CD8-positive, alpha-beta memory T cell (primary cell): ENCODE measurements at places on chromosomes 1 and 21.

DNA sequence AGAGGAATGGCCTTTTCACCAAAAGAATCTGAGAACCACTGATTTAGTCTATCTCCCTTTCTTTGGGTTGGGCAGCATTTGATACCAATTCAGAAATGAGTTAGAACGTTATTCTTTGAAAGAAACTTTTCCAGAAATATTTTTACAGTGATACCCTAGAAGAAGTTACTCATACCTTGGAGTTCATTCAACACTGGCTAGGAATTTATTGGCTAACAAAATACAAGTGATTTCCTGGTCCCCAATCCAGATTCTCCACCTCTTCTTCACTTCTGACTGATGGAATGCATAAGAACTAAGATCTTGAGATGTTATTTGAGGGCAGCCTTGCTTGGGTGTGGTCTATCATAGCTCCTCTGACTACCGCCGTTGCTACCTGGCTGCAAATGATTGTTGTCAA, 9.4 kb downstream of the C1orf162 start:
- no peak for DNase-seq

DNA sequence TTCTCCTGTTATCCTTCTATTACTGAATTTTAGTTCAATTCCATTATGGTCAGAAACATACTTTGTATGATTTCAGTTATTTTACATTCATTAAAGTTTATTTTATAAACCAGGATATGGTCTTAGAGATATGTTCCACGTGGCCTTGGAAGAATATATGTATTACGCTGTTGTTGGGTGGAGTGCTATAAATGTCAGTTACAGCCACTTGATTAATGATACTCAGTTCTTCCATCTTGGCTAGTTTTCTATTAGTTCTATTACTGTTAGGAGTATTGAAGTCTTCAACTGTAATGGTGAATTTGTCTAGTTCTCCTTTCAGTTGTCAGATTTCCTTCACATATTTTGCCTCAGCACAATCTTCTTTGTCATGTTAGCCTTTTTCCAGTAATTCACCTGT, 26.7 kb downstream of the CCSAP start:
- no peak for DNase-seq

DNA sequence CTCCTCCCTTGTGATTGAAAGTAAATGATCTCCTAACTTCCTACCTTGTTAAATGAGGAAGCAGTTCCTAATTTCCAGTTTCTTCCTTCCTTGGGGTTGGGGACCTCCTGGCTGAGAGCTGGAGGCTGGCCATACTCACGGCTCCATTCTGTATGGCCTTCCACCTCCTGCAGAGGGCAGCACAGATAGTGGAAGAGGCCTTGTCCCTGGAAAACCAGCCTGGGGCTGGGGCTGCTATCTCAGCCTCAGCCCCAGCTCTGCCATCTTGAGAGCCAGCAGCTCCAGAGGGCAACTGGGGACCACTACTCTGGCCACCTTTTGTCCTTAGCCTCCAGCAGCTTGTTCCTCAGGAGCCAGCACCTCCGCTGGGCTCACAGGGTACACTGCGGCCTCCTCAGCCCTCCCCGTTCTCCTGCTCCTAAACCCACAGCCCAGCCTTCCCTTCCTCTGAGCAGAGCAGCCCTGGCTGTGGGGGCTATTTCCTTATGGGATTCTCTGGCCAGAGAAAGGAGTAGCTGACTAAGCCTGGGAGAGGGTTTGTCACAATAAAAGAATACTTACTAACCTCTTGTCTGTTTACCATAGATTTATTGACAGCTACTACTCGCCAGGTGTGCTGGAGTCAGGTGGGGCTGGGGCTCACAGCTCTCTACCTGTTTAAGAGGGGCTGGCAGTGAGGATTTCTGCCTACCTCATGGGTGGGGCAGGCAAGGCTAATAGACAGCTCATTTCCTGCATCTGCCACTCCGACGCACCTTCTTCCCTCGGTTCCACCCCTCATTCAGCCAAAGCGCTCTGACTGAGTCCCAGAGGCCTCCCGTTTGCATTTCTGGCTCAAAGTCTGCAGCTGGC, 6.3 kb downstream of the TMEM234 start:
- DNase-seq, result peak; percentile 38

- no peak for DNase-seq
These were observed 273.1 kb downstream of the NTNG1 start for GRCh38 chr1:107413951-107414350.
